ENCODE measurements at places on chromosomes 1 and 21.

DNA sequence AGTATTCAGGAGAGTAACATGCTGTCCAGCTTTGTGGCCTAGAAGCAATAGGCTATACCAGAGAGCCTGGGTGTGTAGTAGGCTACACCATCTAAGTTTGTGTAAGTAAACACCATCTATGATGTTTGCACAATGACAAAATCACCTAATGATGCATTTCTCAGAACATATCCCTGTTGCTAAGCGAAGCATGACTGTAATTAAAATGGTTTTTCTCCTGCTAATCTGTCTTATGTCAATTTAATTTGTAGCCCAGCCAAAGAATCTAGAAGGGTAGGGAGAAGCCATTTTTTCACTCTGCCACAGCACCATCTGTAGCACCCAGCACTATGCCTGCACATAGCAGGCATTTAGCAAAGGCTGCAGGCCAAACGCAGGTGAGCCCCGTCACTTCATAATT is 2.0 kb upstream of the TTC24 start:
- DNase-seq, result no peak

DNA sequence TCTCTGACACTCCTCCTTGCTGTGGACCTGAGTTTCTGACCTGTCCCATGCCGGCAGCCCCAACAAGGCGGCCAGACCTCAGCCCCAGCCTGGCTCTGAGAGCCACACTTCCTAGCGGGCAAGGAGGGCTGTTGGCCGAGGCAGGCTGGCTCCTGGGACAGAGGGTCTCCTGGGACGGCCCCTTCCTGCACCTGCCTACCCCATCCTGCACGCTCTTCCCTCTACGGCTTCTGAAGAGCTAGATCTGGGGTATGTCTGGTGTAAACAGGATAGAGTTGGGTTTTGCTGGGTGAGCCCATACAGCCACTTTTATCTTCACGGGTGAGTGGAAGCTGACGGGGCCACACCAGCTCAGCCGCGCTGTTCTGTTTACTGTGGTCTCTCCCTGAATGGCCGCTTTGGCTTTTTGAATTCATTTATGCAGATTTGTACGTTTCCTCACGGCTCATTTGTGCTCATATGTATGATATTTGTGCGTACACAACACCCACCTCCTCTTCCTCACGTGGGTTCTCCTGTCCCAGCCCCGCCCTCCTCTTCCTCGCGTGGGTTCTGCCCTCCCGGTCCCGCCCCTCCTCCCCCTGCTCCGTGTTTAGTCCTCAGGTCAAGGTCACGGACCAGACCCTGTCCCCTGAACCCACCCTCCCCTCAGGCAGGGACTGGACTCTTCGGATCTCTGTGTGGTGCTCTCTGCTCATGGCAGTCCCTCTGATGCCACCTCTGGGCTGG is 34.7 kb upstream of the POFUT2 start:
- DNase-seq, result no peak

GRCh38 chr1:208467151-208467780 is 223.1 kb upstream of the PLXNA2 start:
- no peak for DNase-seq

DNA sequence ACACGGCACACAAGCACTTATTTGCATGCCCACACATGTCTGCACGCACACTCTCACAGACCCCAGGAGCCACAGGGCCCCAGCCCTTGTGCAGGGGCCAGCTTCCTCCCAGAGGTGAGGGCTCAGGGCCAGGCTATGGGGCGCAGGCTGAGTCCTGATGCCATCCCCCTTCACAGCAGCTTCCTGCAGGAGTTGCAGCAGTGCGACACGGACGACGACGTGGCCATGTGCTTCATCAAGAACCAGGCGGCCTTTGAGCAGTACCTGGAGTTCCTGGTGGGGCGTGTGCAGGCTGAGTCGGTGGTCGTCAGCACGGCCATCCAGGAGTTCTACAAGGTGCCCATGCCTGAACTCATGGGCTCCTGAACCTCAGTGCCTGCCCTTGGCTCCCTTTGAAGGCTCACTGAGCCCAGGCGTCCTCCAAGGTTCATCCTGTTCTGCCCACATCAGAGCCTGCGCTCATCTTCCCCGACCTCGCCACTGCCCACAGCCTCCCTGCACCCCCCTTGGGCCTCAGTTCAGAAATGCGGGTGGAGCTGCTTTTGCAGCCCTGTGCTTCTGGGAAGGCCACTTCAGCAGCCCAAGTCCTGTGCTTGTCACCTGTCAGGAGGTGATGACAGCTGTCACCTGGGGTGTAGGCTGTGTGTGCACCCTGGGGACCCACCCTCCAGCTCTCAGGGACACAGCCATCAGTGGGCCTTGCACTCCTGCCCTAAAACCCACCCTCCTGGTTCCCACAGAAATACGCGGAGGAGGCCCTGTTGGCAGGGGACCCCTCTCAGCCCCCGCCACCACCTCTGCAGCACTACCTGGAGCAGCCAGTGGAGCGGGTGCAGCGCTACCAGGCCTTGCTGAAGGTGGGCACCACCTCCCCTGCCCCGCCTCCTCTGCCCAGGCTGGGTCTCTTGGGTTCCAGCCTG is 66.6 kb downstream of the TRIM11 start:
- DNase-seq, result no peak

- DNase-seq, result no peak
These were observed 2.2 kb upstream of the DDOST start for GRCh38 chr1:20663365-20663764.

DNA sequence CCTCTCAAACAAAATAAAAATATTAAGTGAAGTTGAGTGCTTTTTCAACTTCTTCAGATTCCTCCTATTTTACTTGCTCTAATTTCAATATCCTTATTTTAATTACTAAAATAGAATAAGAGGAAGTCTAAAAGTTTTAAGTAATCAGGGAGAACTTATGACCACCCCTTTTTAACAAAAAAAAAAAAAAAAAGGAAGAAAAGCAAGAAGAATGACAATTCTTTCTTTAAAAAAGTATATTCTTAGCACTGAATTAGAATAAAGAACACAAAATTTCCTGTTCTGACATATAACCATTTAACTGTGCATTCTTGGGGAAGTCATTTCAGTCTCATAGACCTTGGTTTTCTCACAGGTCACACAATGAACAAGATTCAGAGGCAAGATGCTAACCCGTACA is 46.8 kb downstream of the SAMSN1 start:
- DNase-seq, result no peak

DNA sequence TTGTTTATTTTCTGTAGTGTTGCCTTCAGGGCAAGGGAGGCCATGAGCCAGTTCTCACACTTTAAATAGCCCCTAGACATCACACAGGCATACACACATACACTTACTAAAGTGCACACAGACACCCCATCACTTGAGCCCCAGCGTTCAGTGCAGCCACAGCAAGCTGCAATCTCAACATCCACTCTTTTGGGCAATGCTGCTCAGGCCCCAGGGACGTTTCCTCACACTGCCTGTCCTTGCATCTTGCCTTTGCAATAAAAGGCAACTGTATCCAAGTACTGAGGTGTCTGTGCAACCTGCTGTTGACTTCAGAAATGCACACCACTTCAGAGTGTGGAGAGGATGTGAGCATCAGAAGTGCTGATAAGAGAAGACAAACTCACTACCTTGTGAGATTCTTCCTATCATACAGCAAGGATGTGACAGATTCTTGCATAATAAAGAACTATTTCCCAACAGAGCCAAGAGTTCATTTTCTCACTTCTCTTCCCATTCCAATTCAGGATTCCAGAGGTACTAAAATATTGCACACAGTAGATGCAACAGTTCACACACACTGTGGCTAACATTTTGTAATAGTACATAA is 36.2 kb downstream of the IRF2BP2 start:
- peak; percentile 11 for DNase-seq

DNA sequence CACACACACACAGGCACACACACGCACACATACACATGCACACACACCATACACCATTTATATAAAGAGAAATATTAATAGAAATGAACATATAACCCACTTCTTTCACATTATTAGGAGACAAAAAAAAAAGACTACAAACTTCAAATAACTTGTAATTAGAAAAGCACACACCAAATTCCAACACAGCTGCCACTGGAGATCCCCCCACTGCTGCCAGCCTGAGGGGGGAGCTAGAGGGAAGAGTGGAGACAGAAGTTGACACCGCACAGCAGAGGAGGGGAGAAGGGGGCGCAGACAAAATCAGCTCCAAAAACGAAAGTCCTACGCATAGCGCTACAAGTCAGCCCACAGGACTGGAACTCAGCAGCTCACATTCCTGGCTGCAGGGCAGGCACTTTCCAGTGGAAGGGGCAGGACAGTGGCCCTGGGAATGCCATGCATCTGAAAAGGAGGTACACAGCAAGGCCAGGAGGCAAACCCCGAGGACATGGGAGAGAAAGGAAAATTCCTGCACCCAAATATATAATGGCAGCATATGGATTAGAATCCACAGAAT is 36.5 kb downstream of the LGALS8 start:
- DNase-seq, result no peak

- no peak for DNase-seq
These were observed 743 bp downstream of the GPR52 start for GRCh38 chr1:174448531-174448883.

GRCh38 chr1:983798-984475 is 2.0 kb upstream of the PERM1 start:
- no peak for DNase-seq

- peak; percentile 57 for DNase-seq
These were observed 57.4 kb downstream of the OLIG1 start for GRCh38 chr21:33127154-33127867.

DNA sequence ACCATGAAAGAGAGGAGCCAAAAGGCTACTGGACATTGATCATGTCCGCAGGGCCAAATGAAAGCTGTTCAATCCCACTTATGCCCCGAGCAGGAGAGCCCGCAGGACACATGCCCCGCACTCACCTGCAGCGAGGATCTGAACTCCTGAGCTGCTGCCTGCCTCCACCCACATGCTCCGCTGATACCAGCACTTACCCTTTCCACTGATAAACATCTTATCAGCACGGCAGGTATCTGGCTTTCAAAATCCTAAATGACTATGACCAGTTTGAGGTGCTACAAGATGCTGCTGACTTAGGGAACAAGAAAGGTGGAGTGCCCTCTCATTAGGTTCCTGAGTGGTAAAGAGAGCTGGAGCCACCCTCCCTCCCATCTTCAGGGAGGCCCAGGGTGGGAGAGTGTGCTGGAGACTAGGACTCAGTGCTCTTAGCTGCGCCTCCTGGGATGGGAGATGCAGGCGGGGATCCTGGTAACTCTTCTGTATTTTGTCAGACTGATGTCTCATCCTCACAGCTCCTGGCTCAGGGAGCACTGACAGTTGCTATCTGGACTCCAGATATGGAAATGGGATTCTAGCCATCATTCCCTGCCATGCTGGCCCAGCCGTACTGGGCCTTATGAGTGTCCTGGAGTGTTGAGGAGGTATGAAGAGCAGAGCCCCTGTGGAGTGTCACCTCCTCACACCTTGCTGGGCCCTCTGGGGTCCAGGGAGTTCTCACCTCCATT is 86.4 kb upstream of the F3 start:
- DNase-seq, result no peak

GRCh38 chr1:53303726-53304515 is 23.9 kb downstream of the LRP8 start:
- DNase-seq, result no peak

GRCh38 chr1:42680921-42681683 is 1.1 kb upstream of the YBX1 start:
- DNase-seq, result peak; percentile 11

- DNase-seq, result peak; percentile 13
These were observed 12.0 kb upstream of the ADORA3 start for GRCh38 chr1:111515291-111516004.

- no peak for DNase-seq
These were observed 193.0 kb downstream of the HLX start for GRCh38 chr1:221072214-221072613.

DNA sequence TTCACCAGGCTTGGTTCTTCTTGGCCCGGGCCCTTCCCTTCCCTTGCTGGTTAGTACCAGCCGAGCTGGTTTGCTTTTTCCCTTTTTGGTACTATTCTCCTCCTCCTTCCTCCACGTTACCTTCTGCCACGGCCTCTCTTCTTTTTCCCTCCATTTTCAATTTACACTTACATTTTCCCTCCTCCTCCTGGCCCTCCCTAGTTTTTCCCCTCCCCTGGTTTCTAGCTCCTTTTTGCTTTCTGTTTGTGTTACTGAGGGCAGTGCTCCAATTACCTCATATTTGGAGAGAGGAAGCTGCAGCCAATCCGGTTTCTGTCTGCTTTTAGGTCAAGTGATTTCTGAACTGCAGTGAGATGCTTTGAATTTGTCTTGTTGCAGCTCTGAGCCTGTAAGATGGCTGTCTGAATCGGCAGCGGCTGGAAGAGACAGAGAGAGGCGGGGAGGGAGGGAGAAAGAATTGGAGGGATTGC is 63.7 kb downstream of the MACF1 start:
- DNase-seq, result peak; percentile 72

DNA sequence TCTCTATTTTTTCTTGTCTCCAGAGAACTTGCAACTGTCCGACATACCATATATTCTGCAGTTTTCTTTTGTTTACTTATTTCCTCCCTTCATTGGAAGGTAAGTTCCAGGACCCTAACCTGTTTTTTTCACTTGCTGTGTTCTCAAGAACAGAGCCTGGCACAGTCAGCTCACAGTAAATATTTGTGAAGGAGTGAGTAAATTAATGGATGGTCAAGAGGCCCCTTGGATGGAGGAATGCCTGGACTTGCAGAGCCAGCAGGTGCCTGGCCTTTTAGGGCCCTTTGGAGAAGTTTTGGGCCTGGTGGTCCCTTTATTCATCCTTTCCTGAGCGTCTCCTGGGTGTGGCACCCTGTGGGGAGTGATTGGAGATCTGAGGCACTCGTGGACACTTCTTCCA is 182.1 kb upstream of the POU3F1 start:
- no peak for DNase-seq

DNA sequence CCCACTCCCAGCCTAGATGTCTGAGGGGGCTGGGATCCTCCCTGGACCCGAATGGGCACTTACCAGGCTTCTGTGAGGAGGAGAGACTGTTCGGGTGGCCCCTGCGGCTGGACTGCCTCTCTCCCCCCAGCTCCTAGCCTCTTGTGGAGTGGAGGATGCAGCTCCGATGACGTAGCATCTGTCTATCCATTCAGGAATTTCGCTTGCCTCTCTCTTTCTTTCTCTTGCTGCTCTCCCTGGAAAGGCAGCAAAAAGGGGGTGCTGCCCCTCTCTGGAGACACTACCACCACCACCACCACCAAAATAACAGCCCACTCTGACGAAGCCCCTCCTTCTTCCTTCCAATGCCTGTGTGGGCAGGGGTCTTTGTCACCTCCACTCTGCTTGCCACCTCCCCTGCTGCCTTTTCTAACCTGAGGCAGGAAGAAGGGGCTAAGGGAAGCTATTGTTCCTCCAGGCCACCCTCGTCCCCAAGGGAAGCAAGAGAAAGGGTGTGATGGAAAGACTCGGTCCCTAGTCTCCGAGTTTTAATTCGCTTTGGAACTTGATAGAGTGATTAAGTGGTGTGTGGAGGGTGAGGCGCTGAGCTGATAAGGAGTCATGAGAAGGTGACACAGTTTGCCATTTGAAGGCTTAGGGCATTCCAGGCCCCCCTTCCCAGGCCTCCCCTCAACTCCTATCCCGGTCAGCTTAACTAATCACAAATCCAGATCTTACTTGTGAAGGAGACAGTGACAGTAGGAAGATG is 60.5 kb downstream of the RHBG start:
- no peak for DNase-seq
